ENCODE measurements at places on chromosomes 2 and 18. TPM values are rescaled to one million over a fixed set of nuclear protein-coding genes. Genes with fewer than 3 reads are reported as not detected.

The HOXD12 gene
- total RNA-seq: not detected

The HS6ST1 gene
- 104 TPM for total RNA-seq

The GRB14 gene
- not detected for total RNA-seq

The CFLAR gene
- total RNA-seq: 62.8 TPM

The SLC4A3 gene
- total RNA-seq: 4.0 TPM

Measured in epithelial cell of alveolus of lung (primary cell).